Daoy (cell line): ENCODE measurements at places on chromosomes 11 and 22. TPM values are rescaled to one million over a fixed set of nuclear protein-coding genes. Genes with fewer than 3 reads are reported as not detected.

Gene PKP3
- total RNA-seq = 7.3 and 22.9 TPM in 2 replicates

GRCh38 chr11:85874265-85874664 is 19.1 kb downstream of the CCDC83 start:
- no peak for DNase-seq

Gene MS4A1
- total RNA-seq = not detected in 2 replicates

Gene KLHL35
- total RNA-seq = 8.7 and 12.3 TPM in 2 replicates

Gene MRGPRX4
- not detected in 2 replicates for total RNA-seq

DNA sequence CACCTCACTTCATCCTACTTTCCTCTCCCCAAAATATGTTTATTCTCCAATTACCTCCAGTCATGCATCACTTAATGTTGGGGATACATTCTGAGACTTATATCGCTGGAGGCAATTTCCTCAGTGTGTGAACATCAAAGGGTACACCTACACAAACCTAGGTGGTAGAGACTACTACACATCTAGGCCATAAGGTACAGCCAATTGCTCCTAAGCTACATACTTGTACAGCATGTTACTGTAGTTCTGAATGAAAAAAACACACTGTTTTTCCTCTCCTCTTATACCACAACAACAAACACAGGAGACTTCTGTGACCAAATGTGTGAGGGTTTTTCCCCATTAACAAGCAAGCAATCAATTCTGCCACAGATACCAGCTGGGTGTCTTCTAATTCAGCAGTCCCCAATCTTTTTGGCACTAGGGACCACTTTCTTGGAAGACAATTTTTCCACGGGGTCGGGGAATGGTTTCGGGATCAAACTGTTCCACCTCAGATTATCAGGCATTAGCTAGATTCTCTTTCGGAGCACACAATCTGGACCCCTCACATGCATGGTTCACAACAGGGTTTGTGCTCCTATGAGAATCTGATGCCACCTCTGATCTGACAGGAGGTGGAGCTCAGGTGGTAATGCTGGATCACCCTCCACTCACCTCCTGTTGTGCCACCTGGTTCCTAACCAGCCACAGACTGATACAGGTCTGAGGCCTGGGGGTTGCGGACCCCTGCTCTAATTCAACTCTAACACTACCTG is 5.2 kb downstream of the KLHL22 start:
- DNase-seq = no peak

- no peak for DNase-seq
Observed at GRCh38 chr11:6563121-6563619, 40.2 kb downstream of the RRP8 start.

- DNase-seq = no peak
Observed at GRCh38 chr11:28092786-28093185, 15.2 kb downstream of the KIF18A start.

Gene CHRM1
- not detected in 2 replicates for total RNA-seq

Gene NRXN2
- total RNA-seq = 0.15 and 20.9 TPM in 2 replicates

DNA sequence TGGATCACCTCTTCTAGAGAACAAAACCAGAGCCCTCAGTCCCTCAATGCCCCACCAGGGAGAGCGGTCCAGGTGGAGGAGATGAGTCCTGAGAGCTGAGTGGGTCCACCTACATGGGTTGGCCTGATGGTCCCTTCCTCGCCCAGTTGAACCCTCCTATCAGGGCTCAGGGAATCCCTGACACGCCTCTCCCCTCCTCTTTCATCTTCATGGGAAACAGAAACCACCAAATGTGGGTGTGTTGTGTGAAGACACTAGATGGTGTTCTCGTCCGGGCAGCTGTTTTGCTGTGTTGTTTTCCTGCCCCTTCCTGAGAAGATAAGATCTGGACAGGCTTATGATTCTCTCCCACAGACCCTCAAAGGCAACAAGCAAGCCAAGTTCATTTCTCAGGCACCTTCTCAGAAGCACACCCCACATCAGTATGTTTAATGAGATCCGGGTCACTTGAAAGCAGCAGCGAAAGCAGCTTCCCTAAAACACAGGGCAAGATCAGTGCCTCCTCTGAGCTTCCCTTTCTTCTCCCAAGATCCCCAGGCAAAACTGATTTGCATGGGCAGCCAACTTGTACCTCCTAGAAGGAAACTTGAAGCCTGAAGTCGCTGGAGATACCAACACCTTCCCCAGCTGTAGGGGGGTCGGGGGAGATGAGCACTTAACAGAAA is 35.3 kb upstream of the POU2AF1 start:
- no peak for DNase-seq

DNA sequence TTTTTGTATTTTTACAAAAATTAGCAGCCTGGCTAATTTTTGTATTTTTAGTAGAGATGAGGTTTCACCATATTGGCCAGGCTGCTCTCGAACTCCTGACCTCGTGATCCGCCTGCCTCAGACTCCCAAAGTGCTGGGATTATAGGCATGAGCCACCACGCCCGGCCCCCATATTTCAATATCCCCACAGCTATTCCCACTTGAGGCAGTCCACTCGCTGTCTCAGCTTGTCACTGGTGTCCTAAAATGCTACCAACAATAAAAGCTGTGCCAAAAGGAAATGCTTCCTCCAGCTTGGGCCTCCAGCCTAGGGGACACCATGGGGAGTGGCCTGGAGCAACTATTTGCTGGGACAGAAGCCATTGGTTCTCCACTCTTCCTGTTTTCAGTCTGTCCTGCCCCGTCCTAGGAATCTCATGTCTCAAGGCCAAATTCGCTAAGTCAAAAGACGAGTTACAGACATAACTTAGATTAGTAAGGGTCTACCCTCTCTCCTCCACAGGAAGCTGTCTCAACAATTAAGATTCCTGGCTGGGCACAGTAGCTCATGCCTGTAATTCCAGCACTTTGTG is 7.3 kb upstream of the SPINDOC start:
- DNase-seq = no peak

DNA sequence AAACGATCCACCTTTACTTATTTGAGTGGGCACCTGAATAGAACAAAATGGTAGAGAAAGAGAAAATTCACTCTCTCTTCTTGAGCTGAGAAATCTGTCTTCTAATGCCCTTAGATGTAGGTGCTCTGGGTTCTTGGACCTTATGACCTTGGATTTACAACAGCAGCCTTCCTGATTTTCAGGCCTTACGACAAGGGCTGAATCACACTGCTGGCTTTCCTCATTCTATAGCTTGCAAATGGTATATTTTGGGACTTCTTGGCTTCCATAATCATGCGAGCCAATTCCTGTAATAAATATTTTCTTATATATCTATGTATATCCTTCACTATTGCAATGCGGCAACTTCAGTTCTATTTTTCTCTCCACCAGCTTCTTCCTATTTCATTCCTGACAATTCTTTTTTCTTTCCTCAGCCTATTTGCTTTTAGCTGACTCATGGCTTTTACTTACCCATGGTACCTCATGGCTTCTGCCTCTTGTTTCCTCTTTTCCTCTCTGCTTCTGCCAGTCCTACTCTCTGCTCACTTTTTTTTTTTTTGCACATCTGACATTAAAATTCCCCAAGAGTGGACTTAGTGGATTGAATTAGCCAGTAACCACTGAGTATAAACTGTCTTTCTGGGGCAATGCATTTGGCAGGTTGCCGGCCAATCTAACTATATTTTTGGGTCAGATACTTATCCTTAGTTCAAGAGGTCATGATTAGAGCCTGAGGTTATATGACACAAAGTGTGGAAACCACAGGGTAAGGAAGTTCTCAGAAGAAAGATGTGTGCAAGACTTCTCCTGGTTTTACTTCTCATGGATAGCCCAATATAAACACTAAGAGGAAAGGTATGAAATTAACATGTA is 359.5 kb downstream of the TMEM135 start:
- DNase-seq = no peak

Gene XRRA1
- total RNA-seq = 5.6 and 9.7 TPM in 2 replicates

Gene ASPHD2
- 3.9 and 4.2 TPM in 2 replicates for total RNA-seq

DNA sequence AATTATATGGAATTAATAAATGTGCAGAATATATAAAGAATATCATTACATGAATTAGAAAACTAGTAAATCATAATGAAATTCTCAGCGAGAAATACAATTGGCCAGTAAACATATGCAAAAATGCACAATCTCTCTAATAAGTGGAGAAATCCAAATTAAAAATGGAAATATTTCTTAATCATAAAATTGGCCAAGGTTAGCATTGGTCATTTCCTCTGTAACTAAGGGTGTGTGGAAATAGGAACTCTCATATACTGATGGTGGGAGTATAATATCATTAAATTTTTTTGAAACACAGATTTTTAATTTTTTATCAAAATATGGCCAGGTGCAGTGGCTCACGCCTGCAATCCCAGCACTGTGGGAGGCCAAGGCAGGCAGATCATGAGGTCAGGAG is 7.6 kb upstream of the ZNF74 start:
- no peak for DNase-seq

Gene C11orf68
- 12.5 and 19.1 TPM in 2 replicates for total RNA-seq

DNA sequence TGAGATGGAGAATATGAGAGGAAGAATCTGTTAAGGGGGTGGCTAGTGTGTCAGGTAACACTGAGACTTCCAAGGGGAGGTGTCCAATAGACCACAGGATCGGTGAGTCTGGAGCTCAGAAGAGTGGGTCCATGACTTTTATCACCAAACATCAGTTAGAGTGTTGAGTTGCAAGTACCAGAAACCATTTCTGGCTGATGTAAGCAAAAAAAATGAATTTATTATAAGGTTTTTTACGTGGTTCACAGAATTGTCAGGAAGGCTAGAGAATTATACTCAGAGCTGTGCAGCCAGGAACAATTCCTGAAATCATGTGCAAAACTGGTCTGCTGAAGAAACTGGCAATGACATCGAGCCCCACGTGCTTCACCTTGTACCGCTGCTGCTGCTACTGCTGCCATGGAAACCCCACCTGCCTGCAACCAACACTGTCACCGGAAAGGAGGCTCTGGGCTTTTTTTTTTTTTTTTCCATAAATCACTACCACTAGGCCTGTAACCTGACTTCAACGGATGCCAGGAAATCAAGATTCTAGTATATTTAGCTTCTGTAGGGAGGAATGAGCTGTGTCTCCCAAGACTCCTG is 16.6 kb upstream of the STK33 start:
- DNase-seq = no peak

Gene OR51A2
- total RNA-seq = not detected in 2 replicates

DNA sequence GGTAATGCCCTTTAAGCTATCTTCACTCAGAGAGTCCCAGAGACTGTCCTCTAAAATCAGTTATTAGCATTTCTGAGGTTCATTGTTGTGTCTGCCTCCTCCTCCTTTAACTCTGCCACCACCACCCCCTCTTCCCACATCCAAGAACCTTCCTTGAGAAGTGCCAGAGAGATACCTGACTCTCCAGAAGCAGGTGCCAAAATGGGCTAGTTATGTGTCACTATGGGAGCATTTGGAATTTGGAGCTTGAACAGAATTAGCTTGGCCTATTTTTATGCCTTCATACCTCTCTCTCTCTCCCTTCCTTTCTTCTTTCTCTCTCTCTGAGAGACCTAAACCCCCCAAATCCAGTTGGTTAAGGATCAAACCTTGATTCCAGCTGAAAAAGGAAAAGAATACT is 75.9 kb downstream of the AMOTL1 start:
- DNase-seq = no peak
